ENCODE measurements at places on chromosomes 12 and 14. TPM values are rescaled to one million over a fixed set of nuclear protein-coding genes. Genes with fewer than 3 reads are reported as not detected.

The CCNK gene
- total RNA-seq: 23.3 TPM

The BCDIN3D gene
- total RNA-seq: 9.1 TPM

The ARL6IP4 gene
- 209 TPM for total RNA-seq

The SSTR1 gene
- not detected for total RNA-seq

The ERP27 gene
- total RNA-seq: not detected

The GPR135 gene
- 9.1 TPM for total RNA-seq

The POTEG gene
- total RNA-seq: not detected

The ACOT6 gene
- total RNA-seq: not detected

The NTF3 gene
- total RNA-seq: not detected

The GZMB gene
- total RNA-seq: not detected

The SCNN1A gene
- total RNA-seq: 0.29 TPM

The TBX5 gene
- not detected for total RNA-seq

The DPPA3 gene
- not detected for total RNA-seq

The RAPGEF3 gene
- 7.6 TPM for total RNA-seq

The KLRB1 gene
- not detected for total RNA-seq

The CAPZA3 gene
- total RNA-seq: not detected

The PRB2 gene
- total RNA-seq: not detected

The AQP5 gene
- not detected for total RNA-seq

- DNase-seq: no peak
Observed at GRCh38 chr12:75404231-75404630, 13.3 kb downstream of the GLIPR1L2 start.

DNA sequence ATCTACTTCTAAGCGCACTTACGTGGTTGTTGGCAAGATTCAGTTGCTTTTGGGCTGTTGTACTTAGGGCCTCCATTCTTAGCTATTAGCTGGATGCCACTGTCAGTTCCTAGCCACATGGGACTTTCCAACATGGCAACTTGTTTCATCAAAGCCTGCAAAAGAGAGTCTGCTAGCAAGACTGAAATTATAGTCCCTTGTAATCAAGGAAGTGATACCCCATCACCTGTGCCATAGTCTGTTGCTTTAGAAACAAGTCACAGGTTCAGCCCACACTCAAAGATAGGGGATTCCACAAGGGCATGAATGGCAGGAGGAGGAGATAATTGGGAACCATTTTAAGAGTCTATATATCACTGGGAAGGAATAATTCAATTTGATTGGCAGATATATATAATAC, 27.1 kb upstream of the SLC17A8 start:
- DNase-seq: no peak

- DNase-seq: no peak
Observed at GRCh38 chr12:64470495-64470894, 18.6 kb downstream of the TBK1 start.

- no peak for DNase-seq
Observed at GRCh38 chr12:124442772-124443445, 124.5 kb downstream of the NCOR2 start.

- peak; percentile 99 for DNase-seq
Observed at GRCh38 chr12:50025187-50026059, at the start of gene RACGAP1. Gene RACGAP1 (minus strand): TSS chr12:50025494. CDS start chr12:50016715, 8,779 bp downstream.

DNA sequence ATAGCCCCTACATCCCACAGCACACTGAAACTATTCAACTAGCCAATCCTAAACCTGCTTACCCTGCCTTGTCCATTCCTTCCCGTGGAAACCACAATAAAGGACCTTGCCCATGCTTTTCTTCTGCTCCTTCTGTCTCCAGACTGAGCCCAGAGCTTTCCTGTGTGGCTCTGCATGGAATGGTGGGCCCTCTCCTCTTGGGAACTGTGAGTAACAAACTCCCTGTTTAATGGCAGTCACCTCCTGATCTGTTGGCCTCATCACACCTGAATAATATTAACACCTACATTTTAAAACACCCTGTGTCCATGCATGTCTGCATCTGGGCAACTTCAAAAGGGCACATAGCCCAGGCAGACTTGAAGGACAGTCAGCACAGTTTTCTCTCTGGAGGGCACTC, 12.4 kb downstream of the LGR5 start:
- DNase-seq: no peak

GRCh38 chr12:4353785-4354208, 25.7 kb downstream of the FGF23 start:
- DNase-seq: no peak

GRCh38 chr12:131775392-131776236, 52.6 kb upstream of the MMP17 start:
- DNase-seq: no peak

DNA sequence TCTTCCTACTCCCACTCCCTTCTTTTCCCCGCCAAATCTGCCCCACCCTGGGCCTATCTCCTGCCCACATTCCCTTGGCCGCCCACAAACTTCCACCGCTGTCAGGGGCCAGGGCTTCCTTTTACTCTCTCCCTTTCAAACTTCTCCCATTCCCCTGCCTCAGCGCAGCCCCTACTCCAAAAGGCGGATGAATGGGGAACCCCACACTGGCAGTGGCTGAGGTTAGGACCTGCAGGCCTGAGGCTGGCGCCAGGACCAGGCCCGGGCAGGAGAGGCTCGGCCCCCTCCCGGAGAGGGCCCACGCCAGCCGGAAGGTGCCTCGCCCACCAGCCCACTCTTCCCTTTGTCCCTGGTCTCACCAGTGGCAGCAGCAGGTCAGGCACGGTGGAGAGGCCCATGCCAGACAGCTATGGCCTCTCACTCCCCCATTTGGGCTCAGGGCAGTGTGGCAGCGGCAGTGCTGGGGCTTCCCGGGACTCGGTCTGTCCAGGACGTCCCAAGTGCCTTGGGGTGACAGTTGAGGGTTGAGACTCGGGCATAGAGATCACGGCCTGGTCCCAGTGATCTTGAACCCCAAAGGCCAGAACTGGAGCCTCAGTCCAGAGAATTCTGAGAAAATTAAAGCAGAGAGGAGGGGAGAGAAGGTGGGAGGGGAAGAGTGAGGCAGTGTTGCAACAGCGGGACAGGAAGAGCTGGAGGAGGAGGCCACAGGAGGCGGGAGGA, at the start of gene TNFRSF1A:
Gene TNFRSF1A, minus strand, starts transcription at position 660 of the 723 bp plus-strand sequence. Its CDS starts 262 bp downstream, at position 398.
- DNase-seq: peak; percentile 65

- no peak for DNase-seq
Observed at GRCh38 chr12:91417650-91418049, 235.0 kb upstream of the DCN start.

DNA sequence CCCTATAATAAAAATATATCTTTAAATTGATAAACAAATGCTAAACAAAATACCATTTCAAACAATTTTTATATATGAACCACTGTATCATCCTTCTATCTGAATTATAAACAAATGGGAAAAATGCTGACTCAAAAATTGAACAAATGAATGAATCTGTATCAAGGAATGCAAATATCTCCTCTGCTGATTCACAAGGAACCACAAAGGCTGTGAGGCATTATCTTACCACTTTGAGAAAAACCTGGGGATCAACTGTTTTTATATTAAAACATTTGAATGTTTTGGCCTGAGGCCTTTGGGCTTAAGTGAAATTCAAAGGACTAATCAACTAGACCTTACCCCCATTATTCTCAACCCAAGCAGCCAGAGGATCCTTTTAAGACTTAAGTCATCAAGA, 86.3 kb downstream of the EML5 start:
- DNase-seq: no peak

DNA sequence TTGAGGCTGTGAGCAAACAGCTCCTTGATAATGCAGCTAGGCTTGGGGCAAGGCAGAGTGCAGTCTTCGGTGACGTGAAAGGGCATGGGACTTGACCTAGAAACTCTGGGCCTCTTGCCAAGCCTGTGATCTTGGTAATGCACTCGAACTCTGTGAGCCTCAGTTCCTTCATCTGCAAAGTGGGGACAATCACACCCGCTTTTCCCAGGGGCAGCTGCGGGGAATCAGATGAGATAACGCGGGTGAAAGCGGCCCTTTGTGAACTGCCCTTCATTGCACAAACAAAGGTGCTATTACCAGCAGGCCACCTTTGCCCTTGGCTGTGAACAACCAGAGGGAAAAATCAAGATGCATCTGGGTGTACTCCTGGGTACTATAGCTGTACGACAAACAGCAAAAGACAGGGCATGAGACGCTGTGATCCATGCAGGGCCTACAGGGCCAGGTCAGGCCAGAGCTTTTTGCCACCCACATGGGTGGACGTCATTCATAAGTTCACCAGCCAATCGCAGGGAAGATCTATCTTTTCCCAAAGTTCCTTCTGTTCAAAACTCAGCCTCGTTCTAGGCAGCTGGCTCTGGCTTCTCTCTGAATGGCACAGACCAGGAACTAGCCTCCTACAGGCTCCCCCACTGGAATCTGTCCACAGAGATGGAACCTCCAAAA, 3.2 kb downstream of the MSI1 start:
- no peak for DNase-seq

DNA sequence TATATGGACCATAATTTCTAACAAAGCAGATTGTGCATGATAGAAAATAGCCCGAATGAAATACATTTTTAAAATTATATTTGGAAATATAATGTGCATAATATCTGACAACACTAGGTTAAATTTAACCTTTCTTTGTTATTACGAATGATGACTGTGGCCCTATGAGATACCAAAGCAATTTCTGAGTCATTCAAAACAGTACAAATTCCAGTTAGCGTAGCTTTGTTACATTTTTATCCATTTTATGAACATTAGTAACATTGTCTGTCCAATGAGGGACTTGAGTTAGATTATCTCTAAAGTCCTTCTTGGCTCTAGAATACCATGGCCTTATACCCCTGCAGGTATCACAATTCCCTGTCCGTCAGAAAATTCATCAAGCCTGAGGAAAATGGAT, 39.0 kb upstream of the REP15 start:
- DNase-seq: no peak

DNA sequence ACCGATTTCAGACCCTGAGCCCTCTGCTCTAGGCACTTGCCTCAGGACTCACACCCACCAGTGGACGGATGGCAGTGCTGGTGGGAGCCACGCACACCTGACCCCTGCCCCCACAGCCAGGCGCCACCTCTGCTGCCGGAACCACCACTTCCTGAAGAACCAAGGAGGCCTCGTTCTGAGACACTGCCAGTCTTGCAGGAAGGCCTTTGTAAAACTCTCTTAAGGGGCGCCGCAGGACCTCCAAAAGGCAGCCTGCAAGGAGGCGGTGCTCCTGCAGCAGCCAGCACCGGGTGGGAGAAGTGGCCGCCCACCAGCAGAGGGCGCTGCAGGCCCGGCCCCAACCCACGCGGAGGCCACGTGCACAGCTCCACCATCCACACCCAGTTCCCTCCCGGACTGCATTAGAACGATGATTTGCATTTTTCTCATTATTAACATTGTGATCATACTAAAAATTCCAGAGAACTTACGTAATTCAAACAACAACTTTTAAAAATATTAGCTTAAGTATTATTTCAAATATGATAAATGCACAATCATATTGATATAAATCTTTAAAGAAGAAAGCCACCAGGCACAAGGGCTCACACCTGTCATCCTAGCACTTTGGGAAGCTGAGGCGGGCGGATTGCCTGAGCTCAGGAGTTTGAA, 12.8 kb downstream of the STX2 start:
- DNase-seq: peak; percentile 56

- no peak for DNase-seq
Observed at GRCh38 chr12:117032593-117033381, 66.4 kb downstream of the TESC start.

DNA sequence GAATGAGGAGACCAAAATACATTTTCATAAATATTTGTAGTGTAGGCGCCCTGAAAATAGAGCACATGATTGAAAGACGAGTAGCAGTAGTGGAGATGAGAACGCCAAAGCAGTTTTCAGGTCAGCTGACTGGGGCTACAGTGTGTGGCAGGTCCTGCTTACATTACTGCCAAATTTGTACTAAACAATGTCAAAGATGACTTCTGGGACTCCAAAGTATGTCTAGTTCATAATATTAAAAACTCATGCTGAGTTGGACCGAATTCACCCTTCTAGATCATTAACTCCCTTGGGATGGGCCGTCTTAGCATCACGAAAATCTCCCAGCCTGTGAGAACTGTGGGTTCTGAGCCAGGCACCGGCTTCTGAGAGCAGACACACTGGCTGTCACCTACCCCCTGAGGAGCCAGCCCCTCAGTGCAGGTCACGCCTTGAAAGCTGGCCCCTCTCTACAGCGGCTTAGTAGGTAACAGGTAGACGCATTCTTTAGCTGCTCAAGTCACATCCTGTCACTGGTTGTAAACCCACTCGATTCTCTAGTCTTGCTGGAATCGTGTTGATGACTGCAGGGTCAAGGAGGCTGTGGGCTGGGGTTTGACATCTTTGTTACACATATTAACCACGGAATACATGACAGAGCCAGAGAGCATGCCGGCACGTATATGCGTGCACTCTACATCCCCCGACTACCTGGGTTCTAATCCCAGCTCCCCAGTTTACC, 210.4 kb downstream of the ETV6 start:
- DNase-seq: no peak

- no peak for DNase-seq
Observed at GRCh38 chr12:88450136-88450535, 130.1 kb downstream of the KITLG start.

- DNase-seq: no peak
Observed at GRCh38 chr12:38930990-38931389, 25.6 kb upstream of the CPNE8 start.

- DNase-seq: no peak
Observed at GRCh38 chr14:85198001-85198400, 331.9 kb upstream of the FLRT2 start.

GRCh38 chr12:52568111-52568510, 5.5 kb downstream of the KRT74 start:
- DNase-seq: no peak

GRCh38 chr12:13499008-13499407, 302.5 kb downstream of the EMP1 start:
- no peak for DNase-seq

GRCh38 chr12:132686825-132687210, 324 bp downstream of the POLE start:
- no peak for DNase-seq

DNA sequence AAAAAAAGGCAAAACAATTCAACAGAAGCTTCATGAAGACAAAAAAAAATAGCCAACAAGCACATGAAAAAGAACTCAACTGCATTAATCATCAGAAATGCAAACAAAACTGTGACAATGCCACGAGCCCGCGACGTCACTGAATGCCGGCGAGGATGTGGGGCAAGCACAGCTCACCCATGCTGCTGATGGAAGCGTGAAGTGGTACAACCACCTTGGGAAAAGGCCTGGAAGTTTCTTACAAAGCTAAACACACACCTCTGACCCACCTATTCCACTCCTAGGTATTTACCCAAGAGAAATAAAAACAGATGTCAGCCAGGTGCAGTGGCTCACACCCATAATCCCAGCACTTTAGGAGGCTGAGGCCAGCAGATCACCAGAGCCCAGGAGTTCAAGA, 10.5 kb downstream of the BTBD6 start:
- peak; percentile 38 for DNase-seq

Measured in NCI-H460 (cell line).